Ascending aorta (tissue), 2 donors: ENCODE measurements at places on chromosomes 3 and 15. TPM values are rescaled to one million over a fixed set of nuclear protein-coding genes. Genes with fewer than 3 reads are reported as not detected.

GRCh38 chr3:85781806-85782205 lies 823.0 kb downstream of the CADM2 start:
- no peak for DNase-seq

DNA sequence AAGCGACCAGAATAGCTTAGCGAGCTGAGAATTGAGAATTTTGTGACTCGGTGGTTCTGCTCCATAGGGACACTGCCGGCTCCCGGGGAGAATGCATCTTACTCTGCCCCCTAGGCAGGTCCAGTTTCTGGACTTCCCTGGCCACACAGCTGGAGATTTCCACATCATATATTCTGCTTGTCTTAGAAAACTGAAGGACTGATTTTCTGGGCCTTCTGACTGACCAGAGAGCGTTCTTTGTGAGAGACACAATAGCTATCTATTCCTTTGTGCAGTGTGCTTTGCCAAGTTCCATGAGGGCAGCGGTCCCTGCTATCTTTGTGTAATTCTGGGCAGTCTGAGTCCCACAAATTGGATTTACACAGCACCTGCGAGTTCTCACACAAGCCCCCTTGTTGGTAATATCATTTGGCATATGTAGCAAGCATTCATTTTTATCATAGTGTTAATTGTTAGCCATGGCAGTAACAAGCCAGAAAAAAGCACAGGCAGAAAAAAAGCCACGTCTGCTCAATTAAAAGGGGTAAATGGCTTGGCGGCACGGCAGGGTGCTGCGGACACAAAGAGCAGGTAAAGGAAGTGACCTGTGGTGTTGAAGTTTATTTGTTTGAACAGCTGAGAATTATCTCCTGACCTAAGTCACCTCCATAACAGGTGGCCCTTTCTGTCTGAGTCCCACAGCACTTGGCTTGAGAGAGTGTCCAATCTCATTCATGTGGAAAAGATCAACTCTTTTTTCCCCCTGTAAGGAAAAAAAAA lies 688.7 kb downstream of the TUSC7 start:
- no peak for DNase-seq

- peak; percentile 98 for DNase-seq
These were observed 114.0 kb downstream of the FNDC3B start for GRCh38 chr3:172153335-172153861.

DNA sequence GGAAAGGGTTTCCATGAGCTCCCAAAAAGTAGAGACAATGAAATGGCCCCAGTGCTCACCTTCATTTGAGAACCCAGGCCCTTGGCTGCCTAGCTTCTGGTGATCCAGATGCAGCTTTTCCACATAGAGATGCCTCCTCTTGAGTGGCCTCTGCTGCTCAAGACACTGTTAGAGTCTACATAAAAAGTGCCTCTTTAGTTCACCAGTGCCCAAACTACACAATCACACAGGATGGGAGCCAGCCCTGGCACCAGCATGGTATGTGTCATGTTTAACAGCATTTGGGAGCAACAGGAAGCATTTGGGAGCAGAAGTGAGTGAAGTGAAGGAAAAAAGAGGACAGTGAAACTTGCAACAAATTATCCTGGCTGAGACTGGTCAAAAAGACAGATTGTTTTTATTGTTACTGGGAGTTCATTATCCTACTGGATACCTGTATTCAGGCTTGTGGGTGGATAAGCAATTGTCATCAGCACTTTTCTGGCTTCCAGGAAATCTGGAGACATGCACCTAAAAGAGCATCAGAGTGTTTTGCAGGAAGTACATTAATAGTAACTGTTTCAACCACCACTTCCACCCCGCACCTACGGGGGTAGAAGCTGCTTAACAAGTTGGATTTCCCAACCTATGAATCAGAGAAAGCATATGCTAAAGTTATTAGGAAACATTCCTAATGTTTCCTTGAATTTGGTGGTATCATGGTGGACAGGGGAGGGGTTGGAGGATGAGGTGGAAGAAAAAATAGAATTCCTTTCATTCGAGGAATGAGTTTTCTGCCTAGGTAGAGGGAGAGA lies 416.2 kb downstream of the IGSF11 start:
- DNase-seq = no peak

PRSS50 gene
- total RNA-seq = not detected

- DNase-seq = no peak
These were observed 110.2 kb downstream of the ST8SIA2 start for GRCh38 chr15:92503889-92504288.

SLC24A5 gene
- total RNA-seq = not detected

- no peak for DNase-seq
These were observed 425 bp downstream of the ANPEP start for GRCh38 chr15:89814112-89814742.

DNA sequence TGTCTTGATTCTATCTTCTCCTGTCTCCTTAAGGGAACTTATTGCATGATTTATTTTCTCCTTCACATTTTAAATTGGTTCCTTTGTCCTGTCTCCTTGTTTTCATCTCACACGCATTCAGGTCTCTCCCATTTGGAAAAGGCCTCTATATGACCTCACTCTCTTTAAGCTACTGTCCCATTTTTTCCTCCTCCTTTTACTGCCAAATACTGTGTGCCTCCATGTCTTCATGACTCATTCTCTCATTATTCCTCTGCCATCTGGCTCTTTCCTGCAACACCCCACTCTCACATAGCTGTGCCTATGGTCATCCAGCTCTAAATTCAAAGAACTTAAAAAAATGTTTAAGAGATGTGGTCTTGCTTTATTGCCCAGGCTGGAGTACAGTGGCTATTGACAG lies 48.0 kb downstream of the TYRO3 start:
- no peak for DNase-seq

ZBTB11 gene
- 16.5 TPM for total RNA-seq

GRCh38 chr15:98997312-98997711 lies 10.3 kb downstream of the PGPEP1L start:
- no peak for DNase-seq

GRCh38 chr15:78350058-78350457 lies 9.9 kb downstream of the CRABP1 start:
- DNase-seq = no peak

EPB42 gene
- total RNA-seq = not detected

COL7A1 gene
- 22.2 TPM for total RNA-seq

GRCh38 chr3:59422312-59422711 lies 372.5 kb upstream of the CFAP20DC start:
- no peak for DNase-seq

PPP1R14D gene
- not detected for total RNA-seq

DNA sequence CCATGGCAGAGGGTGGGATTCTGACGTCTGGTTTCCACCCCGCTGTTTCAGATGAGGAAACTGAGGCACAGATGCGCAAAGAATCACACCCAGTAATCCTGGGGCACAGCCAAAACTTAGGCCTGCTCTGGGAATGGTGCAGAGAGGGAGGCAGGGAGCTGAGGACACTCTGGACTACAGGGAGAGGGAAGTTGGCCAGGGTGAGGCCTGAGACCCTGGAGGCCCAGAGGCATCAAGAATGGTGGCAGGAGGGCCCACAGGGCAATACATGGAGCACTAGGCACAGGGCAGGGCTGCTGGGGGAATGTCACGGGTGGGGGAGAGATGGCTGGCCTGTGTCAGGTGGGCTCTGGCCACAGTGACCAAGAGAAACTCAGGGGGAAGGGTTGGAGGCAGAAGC lies 63.6 kb downstream of the TLE3 start:
- no peak for DNase-seq

DNA sequence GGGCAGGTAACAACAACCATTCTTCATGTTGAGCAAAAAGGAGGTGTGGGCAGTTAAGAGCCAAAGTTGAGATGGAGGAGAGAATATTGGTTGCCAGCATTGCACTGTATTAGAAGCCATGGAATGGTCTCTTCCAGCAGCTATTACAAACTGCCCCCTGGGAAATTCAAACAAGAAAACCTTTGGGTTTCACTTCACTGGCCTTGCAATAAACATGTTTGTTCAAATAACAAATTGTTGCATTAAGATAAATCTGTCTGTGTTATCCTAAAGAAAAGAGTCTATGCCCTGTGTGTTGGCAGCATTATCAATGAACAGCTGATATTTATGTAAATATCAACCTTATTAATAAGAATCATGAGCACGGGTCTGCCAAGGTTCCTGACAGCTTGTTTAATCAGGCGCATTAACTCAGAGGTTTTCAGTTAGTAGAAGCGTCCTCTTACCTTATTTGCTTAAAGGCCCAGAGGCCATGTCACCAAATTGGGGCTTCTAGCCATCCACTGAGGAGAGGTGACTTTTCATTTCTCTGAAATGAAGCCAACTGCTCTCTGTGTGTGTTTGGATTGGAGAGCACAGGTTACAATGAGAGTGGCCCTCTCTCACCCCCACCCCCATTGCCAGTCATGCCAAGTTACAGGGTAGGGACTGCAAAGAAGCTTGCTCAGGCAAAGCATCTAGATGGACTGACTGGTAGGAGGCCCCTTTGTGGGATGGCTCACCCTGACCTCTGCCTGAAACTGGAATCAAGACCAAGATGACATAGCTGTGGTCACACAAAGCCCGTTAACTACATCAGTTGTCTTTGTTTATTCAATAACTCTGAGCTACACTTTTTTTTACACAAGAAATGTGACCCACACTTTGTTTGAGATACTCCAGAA lies 10.5 kb downstream of the FILIP1L start:
- DNase-seq = no peak

GRCh38 chr3:43213631-43214030 lies 72.7 kb upstream of the SNRK start:
- no peak for DNase-seq

DNA sequence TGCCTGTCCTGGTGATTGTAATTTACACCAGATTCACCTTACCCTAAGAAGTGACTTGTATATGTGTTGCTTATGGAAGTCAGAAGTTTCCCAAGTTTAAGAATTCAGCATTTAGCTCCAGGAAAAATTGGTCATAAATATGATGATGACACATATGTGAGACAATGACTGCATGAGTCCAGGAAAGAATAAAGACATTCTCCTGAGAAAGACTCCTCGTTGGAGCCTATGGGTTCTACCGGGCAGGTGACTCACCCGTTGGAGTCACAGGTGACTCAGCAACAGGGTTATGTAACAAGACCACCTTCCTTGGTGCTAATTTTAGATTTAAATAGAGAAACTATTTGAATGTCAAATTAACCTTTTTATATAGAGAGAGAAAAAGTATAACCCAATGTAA lies 662.4 kb downstream of the FHIT start:
- DNase-seq = no peak

DNA sequence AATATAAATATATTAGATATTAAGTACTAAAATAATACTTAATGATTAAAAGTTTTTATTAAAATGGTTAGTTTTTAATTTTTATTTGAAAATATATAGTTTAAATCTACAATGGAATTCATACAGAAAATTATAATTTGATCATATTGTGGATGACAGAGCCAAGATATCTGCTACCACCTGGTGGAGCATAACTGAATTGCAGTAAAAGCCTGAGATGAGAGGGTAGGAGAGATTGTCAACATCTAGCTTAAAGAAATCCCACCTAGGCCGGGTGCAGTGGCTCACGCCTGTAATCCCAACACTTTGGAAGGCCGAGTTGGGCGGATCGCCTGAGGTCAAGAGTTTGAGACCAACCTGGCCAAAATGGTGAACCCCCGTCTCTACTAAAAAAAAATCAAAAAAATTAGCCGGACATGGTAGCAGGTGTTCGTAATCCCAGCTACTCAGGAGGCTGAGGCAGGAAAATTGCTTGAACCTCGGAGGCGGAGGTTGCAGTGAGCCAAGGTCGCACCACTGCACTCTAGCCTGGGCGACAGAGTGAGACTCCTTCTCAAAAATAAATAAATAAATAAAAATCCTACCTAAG lies 25.1 kb upstream of the CSTA start:
- no peak for DNase-seq

DNA sequence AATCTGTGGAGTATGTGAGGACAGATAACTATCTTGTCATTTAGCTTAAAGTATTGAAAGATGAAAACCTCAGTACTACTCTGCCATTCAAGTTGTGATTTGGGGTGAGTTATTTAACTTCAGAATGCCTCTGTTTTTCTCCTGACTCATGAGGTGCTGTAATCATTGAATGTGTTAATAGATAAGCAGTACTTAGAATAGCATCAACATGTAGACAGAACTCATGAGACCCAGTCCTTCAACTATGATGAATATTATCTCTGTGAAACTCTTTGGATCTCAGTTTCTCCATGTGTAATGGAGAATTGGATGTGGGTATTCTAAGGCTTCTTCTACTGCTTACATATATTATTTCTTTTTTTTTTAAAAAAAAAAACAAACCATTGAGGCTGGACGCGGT lies 431.4 kb downstream of the GRM7 start:
- DNase-seq = no peak

DNA sequence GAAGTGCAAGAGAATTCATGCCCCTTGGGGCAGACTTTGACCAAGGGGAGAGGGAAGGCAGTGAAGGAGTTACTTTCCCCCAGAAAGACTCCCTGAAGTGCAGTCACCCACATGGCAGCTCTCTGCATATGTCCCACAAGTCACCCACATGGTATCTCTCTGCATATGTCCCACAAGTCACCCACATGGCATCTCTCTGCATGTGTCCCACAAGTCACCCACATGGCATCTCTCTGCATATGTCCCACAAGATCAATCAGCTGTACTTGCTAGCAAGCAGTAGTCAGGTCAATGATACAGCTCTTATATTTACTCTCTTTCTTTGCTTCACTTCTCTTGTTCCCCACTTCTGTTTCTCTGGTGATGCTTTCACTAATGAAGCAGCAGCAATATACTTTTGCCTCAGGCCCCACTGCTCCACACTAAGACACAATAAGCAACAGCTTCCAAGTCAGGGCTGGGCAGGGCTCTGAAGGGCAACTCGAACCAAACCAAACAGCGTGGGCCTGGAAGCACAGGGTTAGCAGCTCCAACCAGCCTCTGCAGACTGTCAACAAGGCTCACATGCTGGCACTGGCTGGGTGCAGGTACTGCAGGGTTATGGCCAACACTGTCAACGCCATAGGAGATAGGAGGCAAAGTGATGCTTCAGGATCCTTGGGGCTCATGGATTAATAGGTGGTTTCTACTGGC lies 46.7 kb downstream of the THBS1 start:
- no peak for DNase-seq

GRCh38 chr3:106825962-106826605 lies 551.2 kb upstream of the CCDC54 start:
- DNase-seq = no peak

IMP3 gene
- 159 TPM for total RNA-seq
